Skeletal muscle cell (primary cell): ENCODE measurements at places on chromosomes 2 and 18.

DNA sequence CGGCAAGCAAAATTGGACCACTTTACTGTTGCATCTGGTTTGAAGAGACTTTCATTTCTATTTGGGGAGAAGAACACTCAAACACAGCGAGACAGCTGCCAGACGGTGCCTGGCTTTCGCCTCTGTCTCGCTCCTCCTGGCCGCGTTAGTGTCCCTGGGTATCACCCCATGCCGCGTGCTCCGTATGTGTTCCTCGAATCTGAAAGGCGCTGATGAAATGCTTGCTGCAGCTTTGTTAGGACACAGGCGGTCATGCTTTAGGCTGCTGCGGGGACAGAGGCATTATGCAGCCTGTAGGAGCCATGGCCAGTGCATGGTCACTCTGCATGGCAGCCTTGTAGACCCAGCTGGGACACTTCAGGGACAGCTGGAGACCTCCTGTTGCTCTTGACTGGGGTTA is 53.9 kb downstream of the LDLRAD4 start:
- no peak for DNase-seq

DNA sequence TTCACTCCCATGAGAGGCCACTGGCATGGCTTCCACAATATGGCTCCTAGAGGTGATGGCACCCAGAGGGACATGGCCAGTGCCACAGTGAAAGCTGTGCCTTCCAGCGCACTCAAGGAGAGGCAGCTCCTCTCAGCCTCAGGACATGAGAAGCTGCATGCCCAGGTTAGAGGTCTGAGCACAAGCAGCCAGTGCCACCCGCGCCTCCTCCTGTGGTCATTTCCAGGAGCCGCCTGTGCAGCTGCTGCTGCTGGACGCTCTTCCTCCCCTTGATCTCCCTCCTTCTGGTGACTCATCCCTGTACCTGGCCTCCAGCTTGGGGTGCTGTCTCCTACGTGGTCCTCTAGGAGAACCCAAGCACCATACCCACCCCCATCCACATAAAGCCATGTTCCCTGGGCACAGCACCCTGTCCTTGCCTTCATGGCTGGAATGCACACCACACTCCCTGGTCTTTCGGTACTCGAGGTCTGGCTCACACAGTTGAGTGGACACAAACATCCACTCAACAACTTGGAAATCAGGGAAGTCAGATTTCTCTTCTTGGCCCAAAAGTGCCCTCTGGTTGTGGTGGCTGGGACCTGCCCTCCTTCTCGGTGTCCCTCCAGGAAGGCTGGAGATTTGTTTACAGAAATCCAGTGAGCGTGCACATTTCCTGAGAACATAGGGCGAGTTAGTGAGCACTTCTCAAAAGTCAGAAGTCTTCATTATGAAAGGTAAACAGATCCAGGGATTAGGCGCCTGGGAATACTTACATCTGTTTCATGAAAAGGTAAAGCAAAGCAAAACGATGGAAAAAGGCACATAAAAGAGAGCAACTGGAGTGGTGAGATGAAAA is 96.7 kb downstream of the EIPR1 start:
- no peak for DNase-seq

GRCh38 chr18:69737851-69738250 is 209.8 kb downstream of the CD226 start:
- DNase-seq = no peak

GRCh38 chr2:85307527-85307897 is 20.3 kb downstream of the TGOLN2 start:
- DNase-seq = no peak

GRCh38 chr2:96552315-96553175 is 16.0 kb downstream of the ARID5A start:
- no peak for DNase-seq

DNA sequence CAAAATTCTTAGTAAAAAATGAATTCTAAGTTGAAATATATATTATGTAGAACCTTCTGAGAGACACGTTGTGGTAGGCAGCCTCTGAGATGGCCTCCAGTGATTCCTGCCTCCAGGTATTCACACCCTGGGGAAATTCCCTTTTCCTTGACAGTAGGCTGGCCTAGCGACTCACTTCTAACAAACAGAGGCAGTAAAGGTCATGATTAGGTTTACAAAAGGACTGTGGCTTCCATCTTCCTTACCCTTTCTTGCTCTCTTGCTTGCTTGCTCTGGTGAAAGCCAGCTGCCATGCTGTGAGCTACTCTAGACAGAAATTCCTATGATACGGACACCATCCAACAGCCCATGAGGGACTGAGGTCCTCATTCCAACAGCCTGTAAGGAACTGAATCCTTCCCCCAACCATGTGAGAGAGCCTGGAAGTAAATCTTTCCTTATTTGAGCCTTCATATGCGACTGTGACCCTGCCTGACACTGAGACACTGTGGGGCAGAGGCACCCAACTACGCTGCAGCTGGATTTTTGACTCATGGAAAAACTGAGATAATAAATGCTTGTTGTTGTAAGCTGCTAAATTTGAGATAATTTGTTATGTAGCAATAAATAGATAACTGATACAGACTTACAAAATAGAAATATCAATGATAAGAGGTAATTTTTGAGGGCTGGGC is 32.7 kb upstream of the SERTAD2 start:
- DNase-seq = no peak

- DNase-seq = no peak
Observed at GRCh38 chr2:151891566-151892194, 63.5 kb upstream of the ARL5A start.

GRCh38 chr2:43794956-43795355 is 21.1 kb downstream of the DYNC2LI1 start:
- no peak for DNase-seq

- no peak for DNase-seq
Observed at GRCh38 chr2:23604731-23605130, 219.8 kb downstream of the KLHL29 start.

- DNase-seq = no peak
Observed at GRCh38 chr18:7146067-7146466, 28.5 kb upstream of the LAMA1 start.

DNA sequence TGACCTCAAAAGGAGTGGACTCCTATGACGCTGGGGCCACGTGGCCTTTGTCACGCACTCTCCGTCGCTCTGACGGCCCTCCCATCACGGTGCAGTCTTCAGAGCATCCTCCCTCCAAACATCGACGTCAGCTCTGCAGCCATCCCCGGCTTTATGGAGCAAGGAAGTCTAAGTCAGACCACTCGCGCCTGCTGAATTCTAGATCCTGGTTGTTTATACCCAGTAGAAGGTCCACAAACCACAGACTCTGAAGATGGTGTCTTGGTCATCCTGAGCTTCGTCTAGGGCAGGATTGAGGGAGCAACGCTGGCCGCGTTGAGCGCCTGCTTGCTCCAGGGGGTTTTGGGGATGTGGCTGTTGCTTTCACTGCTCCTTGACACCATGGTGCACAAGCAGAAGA is 228.0 kb upstream of the SALL3 start:
- no peak for DNase-seq

GRCh38 chr18:65411061-65411460 is 339.8 kb upstream of the CDH7 start:
- DNase-seq = no peak

GRCh38 chr2:214005337-214005736 is 405.5 kb upstream of the VWC2L start:
- DNase-seq = no peak

DNA sequence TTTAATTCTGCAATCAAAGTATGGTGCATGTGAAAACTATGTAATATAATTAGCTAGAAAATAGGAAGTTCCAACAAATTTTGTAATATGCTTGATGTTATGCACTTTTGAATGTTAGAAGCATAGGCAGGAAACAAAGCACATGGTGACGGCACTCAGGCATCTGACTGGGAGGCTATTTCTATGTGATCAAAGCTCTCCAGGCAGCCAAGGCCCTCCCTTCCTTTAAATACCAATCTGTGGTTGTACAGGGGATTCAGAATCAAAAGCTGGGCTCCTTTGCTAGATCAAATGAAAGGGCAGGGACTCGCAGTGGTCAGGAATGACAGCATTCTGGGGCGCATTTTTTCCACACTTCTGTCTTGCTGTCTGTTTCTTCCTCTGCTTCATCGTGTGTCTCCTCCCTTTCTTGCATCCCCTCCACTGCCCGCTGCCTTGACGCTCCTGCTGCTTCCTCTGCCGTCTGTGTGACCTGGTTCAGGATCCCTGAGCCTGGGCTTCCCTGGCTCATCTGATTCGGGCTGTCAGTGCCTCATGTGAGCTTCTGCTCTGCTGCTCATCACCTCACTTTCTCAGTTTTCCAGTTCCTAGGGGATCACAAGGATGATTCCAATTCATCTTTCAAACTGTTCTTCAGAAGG is 30.9 kb downstream of the TMEM182 start:
- no peak for DNase-seq

DNA sequence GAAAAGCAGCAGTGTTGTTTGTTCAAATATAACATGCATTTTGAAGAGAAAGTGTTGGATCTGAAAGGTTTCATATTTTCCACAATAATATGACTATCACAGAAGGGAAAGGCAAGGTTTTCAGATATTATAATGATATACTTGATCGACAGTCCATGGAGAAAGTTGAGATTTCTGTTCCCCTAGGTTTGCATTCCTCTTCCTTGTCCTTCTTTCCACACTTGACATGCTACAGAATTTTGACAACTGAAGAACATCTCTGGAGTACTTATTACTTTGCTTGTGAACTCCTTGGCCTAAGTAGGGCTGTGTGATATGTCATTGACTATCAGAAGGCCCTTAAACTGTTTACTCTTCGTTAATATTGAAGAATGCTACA is 46.5 kb downstream of the TMEFF2 start:
- no peak for DNase-seq

DNA sequence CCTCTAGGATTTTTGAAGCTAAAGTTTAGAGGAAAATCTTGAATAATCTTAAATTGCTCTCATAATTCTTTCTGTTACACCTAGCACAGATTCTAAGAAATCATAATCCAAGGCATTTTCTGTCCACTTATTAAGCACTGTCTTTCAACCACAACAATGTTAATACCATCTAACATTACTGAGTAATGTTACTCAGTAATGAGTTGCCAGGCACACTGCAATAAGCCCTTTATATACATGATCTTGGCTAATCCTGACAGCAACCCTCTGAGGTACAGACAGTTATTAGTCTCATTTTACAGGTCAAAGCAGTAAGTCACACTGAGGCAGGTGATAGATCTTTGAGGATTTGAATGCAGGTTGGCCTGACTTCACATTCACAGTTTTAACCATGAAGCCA is 291.9 kb downstream of the ALK start:
- DNase-seq = no peak

GRCh38 chr18:63446266-63446665 is 24.0 kb upstream of the VPS4B start:
- DNase-seq = no peak

- peak; percentile 70 for DNase-seq
Observed at GRCh38 chr2:196586511-196586991, 53.0 kb upstream of the CCDC150 start.

DNA sequence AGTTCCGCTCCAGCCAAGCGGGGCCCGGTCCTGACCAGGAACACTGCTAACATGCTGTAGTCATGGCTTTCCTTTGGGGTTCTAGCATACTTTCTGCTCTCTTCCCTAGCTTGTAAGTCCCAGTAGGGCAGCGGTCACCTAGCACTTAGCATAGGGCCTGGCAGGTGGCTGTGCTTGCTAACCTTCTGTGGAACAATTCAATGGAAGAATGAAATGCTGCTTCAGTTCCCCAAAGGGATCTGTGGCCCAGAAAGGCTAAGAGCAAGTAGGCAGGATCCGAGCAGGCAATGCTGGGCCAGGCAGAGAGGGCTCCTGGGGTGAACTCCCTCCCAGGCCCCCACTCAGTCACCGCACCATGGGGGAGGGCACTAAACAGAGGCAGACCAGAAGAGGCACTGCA is 266.8 kb downstream of the CELF4 start:
- DNase-seq = no peak

DNA sequence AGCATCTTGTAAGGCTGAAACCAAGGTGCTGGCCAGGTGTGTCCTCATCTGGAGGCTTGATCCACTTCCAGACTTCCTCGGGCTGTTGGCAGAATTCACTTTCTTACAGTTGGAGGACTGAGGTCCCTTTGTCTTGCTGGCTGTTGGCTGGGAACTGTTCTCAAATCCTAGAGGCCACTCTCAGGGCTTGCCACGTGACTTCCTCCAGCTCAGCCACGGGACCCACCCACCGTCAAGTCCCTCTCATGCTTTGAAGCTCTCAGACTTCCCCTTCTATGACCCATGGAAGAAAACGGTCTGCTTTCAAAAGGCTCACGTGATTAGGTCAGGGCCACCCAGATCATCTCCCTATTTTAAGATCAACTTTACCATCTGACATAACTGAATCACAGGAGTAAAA is 77.1 kb downstream of the SMAD4 start:
- DNase-seq = no peak

DNA sequence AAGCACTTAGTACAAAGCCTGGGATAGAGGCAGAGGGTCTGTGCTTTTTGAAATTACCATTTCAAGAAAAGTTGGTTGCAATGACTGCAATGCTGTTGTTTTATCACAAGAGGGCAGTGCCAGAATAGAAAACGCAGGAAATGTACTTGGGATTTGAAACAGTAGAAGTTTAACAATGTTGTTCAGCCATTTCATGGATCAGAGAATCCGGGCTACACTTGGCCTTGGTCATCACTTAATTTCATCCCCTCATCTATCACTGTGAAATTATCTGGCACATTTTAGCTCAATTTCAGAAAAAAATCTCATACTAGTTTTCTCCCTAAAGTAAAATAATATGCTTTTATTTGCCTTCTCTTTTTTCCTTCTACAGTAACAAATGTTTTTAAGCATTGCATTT is 70.8 kb downstream of the RAPGEF4 start:
- peak; percentile 24 for DNase-seq

DNA sequence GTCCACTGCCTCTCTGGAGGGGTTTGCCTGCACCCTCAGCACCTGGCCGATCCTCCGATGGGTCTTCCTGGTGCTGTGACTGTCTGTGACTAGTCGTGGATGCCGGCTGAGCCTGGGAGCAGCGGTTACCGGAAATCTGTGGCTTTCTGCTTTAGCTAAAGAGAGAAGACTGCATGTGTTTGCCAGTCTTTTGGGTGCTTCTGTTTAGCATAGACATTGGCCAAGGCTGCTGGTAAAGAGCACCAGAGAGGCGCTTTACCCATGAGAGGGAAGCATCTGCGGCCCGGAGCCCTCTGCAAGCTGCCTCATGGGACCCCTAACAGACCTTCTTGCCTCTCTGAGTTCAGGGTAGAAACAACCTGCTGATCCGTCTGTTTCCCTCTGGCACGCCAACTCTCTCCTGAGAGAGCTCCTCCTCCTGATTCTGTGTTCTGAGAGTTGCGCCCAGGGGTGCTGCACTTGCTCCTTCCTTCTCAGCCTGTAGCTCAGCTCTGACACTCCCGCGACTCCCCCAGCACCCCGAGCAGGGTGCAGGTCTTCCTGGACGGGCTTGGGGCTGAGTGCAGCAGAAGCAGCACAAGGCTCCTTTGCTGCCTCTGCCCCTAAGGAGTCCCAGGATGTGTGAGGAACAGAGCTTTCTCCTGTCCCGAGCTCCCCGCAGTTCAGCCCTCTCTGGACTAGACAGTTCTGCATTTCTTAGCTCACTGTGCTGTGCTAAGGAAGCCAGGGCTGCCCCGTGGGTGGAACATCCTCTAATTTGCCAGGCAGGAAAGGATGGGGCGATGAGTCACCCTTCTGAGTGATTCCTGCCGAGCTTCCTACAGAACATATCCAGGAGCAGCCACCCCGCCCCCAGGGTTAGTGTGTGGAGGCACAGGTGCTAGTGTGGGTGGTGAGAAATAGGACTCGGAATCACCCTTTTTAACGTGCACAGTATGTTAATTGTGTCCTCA is 203.2 kb downstream of the SH3RF3 start:
- peak; percentile 93 for DNase-seq
